Glomerular endothelial cell (primary cell): ENCODE measurements at places on chromosomes 6 and 20. TPM values are rescaled to one million over a fixed set of nuclear protein-coding genes. Genes with fewer than 3 reads are reported as not detected.

- peak; percentile 93 for DNase-seq
Observed at GRCh38 chr6:155177363-155177961, 86.4 kb upstream of the CLDN20 start.

DNA sequence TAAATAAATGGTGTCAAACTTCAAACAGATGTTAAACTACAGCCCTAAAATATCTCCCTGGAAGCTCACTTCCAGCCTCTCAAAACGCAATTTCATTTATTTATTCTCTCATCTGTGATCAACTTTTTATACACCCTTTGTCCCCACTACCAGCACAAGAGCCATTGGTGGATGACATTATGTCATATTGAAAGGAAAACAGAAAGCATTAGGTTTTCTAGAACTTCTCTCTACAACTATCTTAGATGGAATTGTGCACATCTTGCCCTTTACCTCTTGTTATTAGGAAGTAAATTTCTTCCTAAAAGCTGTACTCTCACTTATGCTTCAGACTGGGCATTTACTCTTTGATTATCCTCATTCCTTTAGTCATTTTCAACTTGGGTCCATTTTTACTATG, 771.2 kb upstream of the GJE1 start:
- DNase-seq, result no peak

- DNase-seq, result no peak
Observed at GRCh38 chr6:43957273-43957672, 170.0 kb downstream of the MRPL14 start.

DNA sequence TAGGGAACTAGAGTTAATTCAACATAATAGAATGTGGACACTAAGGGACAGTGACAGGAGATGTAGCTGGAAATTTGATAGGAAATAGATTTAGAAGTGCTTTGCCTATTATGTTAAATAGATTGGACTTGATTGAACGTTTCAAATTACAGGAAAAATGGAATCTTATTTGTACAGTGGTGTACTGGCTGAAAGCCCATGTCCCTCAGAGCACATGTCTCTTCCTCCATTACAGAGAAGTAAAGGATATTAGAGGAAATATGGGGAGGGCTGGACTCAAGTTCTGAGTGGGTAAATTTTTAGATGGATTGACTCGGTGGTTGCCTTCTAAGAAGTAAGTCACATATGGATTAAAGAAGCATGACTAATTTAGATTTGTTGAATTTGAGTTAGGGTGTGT, 11.4 kb downstream of the PKIB start:
- no peak for DNase-seq

DNA sequence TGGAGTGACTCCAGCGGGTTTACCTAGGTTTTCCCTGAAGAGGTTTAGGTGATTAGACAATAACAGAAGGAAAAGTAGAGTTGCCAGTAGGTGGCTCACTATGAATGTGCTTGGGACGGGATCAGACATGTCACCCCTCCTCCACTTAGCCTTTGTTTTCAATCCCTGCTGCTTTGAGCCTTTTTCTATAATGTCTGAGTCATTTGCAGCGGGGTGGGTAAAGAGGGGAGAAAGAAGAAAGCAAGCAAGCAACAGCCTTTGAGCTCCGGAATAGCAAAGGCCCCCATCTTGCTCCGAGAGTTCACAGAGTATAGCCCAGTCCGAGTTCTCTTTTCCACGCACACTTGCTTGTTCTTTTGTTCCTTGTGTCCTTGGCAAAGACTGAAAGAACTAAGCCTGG, 129.1 kb downstream of the PACRG start:
- no peak for DNase-seq

DNA sequence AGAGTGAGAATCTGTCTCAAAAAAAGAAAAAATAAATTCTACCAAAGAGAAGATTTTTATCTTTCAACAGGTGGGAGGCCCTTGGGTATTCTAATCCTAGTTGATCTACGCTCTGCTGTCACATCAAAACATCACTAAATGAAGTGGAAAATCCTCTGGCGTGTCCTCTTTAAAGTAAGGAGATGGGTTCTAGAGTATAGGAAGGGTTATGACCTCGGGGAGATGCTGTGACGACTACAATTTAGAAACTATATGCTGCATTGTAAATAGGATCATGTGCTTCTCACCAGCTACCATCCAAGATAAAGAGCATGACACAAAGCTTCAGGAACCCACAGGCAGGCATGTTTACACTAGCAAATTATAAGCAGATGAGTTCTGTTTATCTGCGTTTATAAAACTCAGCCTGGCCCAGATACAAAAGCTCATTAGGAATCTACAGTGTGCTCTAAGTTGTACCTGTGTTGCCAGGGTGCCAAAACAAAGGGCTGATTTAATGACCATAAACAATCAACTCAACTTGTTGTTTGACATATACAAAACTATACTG, 197.1 kb upstream of the PLN start:
- no peak for DNase-seq

GRCh38 chr20:23520185-23520584, 29.3 kb downstream of the CST8 start:
- no peak for DNase-seq

- no peak for DNase-seq
Observed at GRCh38 chr6:112372226-112372806, 25.2 kb downstream of the RFPL4B start.

- peak; percentile 14 for DNase-seq
Observed at GRCh38 chr6:85747666-85748065, 105.0 kb upstream of the SYNCRIP start.

- no peak for DNase-seq
Observed at GRCh38 chr6:104686550-104687175, 173.1 kb downstream of the HACE1 start.

DNA sequence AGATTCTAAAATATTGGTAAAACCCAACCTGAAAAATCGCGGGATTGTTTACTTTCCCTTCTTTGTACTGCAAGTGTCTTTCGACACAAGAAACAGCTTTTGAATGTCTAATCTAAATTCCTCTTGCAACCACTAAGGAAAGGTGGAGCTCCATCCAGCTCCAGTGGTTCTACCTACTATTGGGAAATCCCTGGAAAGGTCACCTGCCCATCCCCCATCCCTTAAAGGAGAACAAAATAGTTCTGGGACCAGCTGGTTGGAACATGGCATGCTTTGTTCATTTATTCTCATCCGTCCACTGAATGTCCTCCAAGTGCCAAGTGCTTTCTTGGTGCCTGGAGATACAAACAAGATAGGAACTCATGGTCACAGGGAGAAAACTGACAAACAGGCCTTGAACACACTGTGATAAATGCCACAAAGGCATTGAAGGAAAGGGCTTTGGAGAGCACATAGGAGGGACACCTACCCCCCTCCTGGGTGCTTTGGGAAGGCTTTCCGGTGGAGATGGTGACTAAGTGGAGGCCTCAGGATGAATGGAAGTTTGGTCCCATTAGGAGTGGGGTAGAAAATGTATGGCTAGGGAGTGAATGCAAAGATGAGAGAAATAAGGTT, 2.3 kb upstream of the CITED2 start:
- DNase-seq, result no peak

GRCh38 chr6:169650241-169650958, 51.4 kb downstream of the WDR27 start:
- no peak for DNase-seq

DNA sequence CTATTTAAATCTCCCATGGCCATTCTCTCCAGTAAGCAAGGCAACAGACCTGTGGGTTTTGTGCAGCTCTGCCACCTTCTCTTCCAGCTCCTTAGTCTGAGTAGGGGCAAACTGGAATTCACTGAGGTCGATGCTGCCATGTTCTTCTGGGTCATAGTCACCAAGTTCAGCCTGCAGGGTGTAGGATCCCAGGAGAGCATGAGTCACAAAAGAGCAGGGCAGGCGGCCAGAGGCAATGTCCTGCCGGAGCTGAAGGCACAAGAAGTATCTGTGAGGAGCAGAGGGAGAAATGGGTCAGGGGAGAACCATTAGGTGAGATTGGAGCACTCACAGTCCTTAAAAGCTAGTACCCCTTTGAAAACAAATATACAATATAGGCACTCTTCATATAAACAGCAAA, 73.7 kb downstream of the SMLR1 start:
- no peak for DNase-seq

GRCh38 chr6:118892355-118892991, 1.5 kb upstream of the ASF1A start:
- DNase-seq, result no peak

- DNase-seq, result no peak
Observed at GRCh38 chr20:45850926-45851325, 6.3 kb downstream of the ACOT8 start.

DNA sequence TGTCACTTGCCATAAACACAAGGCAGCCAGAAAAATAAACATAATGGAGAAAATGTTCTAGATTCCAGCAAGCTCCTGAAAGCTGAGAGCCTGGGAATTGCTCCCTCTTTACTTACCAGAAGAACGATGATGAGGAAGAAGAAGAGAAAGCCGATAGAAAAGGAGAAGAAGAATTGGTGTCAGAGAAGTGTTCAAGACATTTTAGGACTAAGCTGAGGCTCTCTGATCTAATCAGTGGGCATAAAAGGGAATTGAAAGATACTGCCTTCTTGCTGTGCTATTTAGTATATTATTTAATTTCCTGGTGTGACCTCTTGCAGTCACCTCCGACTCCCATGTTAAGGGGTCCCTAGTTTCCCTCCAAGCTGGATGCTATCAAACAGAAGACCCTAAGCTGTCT, 316.6 kb upstream of the JARID2 start:
- DNase-seq, result no peak

DNA sequence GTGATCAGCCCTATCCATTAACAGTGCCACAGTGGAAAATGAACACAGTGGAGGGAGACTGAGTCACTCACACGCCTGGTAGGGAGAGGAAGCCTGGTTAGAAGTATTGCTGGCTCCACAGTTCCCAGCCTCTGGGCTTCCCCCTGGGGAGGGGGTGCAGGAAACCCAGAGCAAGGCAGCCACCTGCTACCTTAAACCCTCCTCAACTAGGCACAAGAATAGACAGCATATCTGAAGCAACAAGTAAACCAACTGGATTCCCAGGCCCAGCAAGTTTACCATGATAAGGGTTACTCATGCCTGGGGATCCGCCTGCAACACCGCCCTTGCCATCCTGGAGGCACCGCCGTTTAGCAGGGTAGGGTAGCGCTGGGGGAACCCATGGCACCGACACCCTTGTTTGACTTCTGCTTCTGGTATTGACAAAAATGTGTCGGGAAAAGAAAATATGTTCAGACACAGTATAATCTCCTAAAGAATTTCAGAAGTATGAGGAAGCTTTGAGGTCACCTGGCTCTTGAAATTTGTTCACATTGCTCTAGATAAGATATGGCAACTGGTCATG, 38.3 kb downstream of the SLC22A23 start:
- no peak for DNase-seq

DNA sequence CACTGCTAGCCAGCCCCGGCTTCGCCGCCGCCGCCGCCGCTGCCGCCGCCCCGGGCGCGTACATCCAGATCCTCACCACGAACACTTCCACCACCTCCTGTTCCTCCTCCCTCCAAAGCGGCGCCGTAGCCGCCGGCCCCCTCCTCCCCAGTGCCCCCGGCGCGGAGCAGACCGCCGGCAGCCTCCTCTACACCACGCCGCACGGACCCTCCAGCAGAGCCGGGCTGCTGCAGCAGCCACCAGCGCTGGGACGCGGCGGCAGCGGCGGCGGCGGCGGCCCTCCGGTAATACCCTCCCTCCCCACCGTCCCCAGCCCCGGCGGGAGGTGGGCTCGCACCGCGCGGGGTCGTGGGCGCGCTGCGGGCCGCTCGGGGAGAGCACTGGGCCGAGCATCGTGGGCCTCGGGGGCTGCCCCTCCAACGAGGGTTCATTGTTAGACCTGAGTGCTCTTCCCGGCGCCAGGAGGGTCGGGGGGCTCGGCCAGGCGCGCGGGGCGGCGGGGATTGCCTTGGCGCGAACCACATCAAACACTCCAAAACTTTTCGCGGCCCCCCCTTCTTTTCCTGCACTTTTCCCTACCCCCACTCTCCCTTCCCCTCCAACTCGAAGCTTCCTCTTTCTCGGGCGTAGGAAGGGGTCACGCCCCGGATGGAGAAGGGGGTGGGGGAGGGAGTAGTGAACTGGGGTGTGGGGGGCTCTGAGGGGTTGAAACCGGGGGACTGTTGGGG, 827 bp downstream of the E2F3 start:
- DNase-seq, result no peak

DNA sequence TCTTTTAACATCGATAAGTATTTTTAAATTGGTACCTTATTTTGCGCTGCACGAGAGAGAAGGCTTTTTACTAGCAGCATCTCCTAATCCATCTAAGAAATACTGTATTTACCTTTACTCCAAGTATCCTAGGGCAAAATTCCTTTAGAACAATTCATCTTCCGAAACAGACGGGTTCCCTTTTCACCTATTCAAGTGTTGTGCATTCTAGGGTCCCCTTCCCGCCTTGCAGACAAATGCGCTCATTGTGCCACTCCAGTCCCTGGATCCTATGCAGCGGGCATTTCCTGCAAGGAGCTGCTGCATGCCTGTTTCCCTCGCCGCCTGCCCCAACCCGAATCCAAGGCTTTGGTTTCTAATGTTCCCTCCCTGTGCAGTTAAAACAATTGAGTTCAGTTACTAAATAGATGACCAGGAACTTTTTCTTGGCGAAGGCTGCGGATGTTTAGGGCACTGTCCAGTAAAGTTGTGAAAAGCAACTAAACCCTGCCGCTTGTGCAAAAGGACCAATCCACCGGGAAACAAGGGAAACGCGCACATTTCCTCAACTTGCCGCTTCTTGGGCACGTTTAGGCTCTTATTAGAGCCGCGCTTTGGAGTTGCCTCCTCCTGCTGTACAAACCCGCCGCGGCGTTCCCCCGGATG, 556 bp upstream of the SCAF8 start:
- DNase-seq, result peak; percentile 31

DNA sequence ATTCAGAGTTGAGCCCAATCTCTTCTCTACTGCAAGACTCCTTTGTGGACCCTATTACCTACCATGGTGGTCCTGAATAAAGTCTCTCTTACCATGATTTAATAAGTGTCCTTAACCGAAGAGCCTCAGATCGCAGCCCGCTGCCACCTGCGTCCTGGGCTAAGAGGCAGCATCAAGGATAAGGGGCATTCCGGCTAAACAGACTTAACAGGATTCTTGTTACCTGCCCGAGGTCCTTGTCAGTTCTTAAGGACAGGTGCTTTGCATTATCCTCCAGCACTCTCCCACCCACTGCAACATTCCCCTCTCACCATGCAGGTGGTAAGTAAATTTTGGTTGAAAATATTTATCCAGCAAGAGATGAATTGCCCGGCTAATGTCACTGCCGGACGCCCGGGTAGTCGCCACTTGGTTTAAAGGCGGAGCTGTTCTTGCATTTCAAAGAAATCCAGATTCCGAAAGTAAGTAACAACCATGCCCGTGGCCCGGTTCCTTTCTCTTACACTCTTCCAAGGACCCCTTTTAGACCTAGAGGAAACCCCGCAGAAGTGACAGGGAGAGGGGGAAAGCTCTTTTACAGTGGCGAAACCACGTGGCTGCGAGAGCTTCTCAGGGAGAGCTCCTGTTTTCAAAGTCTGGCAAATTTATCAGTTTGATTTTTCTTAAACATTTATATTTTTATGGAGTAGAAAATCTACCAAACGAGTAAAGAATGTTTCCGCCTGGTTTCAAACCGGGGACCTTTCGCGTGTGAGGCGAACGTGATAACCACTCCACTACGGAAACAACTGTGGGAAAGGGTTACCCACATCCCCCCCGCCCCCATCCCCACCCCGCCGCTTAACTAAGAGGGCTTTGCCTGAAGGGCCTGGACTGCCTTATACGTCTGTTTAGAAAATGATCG, 41.9 kb upstream of the PRSS16 start:
- no peak for DNase-seq

Gene ESR1
- not detected in 2 replicates for total RNA-seq

Gene CENPW
- total RNA-seq, result 0.82 and 4.9 TPM in 2 replicates

Gene DDO
- 0.53 and 2.0 TPM in 2 replicates for total RNA-seq

Gene PREX1
- 84.9 and 105 TPM in 2 replicates for total RNA-seq

Gene CFB
- 0.53 and 2.3 TPM in 2 replicates for total RNA-seq

Gene C6orf163
- 0.15 and 3.0 TPM in 2 replicates for total RNA-seq

Gene LRRC1
- 6.3 and 8.7 TPM in 2 replicates for total RNA-seq

Gene THBD
- total RNA-seq, result 20.7 and 33.1 TPM in 2 replicates

Gene CASS4
- not detected in 2 replicates for total RNA-seq

Gene SPATA2
- total RNA-seq, result 4.4 and 5.4 TPM in 2 replicates

Gene HFE
- total RNA-seq, result 3.4 and 4.7 TPM in 2 replicates
